ENCODE measurements at places on chromosomes 4 and X.

- peak; percentile 48 for DNase-seq
These were observed 47.8 kb upstream of the SETD7 start for GRCh38 chr4:139603576-139604410.

- no peak for DNase-seq
These were observed 3.8 kb upstream of the ADH1B start for GRCh38 chr4:99324979-99325378.

- DNase-seq, result no peak
These were observed 193.9 kb upstream of the PCDH10 start for GRCh38 chr4:132955146-132955545.

GRCh38 chr4:163611784-163612445 lies 117.4 kb downstream of the TMA16 start:
- no peak for DNase-seq

All from NCI-H146 (cell line).